HFF-Myc (cell line): ENCODE measurements at places on chromosomes 2 and 18.
A peak's percentile ranks its signal among the peaks of the same experiment; 100 is the strongest.

GRCh38 chr2:222992137-222992536 is 59.9 kb upstream of the KCNE4 start:
- DNase-seq: no peak

DNA sequence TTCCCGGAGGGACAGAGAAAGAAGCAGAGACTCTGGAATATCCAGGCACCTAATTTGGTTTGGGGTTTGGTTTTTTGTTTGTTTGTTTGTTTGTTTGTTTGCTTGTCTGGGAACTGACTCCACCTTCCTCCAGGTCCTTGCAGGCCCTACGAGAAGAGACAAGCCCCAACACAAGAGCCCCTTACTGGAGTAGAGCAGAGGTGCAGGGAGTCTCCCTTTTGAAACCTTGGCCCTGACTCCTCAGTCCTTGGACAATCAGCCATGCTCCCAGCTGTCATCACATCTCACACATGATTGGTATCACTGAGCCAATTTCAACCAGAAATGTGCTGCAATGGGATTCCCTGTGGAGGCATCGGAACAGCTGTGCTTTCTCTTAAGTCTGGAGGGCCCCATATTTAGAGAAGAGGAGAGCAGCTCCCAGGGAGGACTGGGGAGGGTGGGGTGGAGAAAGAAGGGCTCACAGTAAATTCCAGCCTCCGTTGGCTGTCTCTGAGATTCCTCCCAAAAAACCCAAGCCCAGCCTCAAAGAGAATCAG is 279.9 kb upstream of the NCKAP5 start:
- no peak for DNase-seq

GRCh38 chr2:49189512-49190225 is 35.4 kb upstream of the FSHR start:
- DNase-seq: no peak

DNA sequence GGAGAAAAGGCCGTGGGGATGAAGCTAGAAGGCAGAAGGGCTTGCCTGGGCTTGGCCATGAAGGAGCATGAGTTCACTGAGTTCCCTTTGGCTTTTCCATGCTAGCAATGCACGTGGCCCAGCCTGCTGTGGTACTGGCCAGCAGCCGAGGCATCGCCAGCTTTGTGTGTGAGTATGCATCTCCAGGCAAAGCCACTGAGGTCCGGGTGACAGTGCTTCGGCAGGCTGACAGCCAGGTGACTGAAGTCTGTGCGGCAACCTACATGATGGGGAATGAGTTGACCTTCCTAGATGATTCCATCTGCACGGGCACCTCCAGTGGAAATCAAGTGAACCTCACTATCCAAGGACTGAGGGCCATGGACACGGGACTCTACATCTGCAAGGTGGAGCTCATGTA is 2.9 kb downstream of the CTLA4 start:
- DNase-seq: no peak

- DNase-seq: no peak
Observed at GRCh38 chr2:151481744-151482143, 72.0 kb downstream of the RIF1 start.

DNA sequence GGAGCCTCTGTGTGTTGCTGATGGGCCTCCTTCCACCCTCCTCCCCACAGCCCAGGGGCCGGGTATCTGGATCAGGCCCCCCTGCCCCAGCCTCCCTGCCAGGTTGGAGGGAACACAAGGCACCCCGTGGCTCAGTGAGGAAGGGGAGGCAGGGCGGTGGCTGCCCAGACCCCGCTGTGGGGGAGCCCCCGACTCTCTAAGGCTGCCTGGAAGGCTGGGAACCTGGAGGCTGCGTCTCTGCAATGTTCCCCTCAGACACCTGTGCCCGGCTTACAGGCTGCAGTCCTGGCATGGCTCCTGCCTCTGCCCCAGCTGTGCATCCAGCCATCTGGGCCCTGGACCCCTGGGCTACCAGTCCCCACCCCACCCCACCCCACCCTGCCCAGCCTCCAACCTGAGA is 438 bp upstream of the MAB21L4 start:
- DNase-seq: no peak

DNA sequence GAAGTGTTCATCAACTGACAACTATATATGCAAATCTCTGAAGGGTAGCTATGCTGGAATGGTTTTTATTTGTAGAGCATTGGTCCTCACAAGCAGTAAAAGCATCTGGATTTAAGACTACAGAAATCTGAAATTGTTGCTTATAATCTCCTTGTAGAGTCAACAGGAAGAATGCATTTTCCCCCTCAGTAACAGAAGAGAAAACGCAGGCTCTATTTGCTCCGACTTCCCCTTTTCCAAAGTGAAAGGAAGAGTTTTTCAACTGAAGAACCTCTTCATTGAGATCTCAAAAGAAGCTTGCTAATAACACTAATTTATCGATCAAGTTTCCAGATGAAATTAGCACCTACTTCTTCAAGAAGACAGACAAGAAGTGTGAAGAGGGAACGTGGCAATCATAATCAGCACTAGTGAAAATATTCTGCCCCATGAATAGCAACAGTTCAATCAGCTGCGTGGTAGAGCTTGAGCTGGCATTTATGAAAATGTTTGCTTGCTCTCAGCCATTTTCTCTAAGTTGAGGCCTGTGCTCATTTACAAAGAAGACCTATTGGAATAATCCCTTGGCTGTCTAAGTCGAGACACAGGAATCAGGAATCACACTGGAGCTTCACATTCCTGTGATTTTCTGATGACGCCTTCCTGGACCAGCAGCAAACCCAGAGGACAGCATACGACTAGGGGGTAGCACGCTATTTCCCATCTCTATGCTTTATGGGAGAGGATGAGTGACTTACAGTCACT is 43.7 kb downstream of the TGIF1 start:
- no peak for DNase-seq

- peak; percentile 2 for DNase-seq
Observed at GRCh38 chr2:102664471-102664909, 45.1 kb downstream of the SLC9A2 start.

DNA sequence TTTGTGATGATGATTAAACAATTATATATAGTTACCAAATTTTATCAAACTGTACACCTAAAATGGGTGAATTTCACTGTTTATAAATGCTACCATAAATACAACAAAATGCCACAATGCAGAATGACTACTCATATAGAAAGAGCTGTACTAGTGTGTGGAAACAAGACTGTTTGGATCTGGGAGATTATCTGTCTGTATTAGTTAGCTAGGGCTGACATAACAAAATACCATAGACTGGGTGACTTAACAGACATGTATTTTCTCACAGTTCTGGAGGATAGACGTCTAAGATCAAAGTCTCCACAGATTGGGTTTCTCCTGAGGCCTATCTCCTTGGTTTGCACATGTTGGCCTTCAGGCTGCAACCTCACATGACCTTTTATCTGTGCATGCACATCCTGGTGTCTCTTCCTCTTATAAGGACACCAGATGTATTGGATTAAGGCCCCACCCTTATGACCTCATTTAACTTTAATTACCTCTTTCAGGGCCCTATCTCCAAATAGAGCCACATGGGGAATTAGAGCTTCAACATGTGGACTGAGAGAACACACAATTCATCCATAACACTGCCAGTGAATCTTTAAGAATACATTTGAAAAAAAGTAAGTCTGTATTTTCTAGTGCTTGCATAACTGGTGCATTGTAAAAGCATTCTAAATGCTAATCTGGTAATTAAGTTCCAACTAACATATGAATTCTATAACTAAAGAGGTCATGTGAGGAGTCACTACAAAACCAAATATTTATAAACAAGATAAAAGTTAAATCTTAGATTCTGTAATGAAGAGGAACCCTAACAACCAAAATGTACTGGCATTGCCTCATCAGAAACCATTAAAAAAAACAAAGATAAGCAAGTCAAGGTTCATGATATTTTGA is 699.6 kb downstream of the NYAP2 start:
- DNase-seq: no peak

DNA sequence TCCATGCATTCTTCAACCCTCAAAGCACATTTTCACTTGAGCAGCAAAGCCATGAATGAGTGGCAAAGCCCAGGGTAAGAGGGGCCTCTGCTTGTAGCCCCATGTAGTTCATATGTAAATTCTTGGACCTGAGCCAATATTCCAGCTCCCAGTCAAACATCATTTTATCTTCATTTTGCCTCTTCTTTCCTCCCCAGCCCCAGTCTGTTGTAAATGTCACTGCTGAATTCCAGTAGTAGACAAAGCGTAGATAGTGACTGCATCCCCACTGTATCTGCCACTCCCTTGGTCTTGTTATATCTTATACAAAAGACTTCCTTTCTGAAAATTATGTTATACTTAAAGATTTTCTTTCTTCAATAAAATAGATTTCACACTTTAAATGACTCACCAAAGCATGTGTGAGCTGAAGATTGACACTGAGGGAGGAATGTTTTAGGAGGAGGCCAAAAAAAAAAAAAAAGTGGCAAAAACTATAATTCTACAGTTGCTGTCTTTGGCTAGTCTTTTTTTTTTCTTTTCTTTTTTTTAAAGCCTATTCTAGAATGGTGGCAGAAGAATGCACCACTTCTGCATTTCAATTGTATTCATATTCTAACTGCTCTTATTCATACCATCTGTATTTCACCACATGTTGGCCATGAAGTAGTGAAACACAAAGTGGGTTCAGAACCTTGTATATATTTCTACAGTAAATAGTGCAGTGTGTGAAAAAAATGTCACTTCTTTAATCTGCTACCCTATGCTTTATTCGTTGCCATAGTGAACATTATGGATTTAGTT is 306.1 kb downstream of the CPS1 start:
- DNase-seq: no peak

- DNase-seq: no peak
Observed at GRCh38 chr18:2985628-2986027, 27.3 kb downstream of the LPIN2 start.

- DNase-seq: no peak
Observed at GRCh38 chr2:142075826-142076225, 55.0 kb downstream of the LRP1B start.

- DNase-seq: no peak
Observed at GRCh38 chr2:11196246-11196645, 41.0 kb downstream of the SLC66A3 start.

GRCh38 chr2:162890690-162891311 is 52.2 kb upstream of the KCNH7 start:
- DNase-seq: peak; percentile 9

GRCh38 chr18:5207471-5208150 is 10.6 kb upstream of the AKAIN1 start:
- DNase-seq: no peak

GRCh38 chr2:165969227-165969626 is 15.7 kb upstream of the TTC21B start:
- DNase-seq: no peak

DNA sequence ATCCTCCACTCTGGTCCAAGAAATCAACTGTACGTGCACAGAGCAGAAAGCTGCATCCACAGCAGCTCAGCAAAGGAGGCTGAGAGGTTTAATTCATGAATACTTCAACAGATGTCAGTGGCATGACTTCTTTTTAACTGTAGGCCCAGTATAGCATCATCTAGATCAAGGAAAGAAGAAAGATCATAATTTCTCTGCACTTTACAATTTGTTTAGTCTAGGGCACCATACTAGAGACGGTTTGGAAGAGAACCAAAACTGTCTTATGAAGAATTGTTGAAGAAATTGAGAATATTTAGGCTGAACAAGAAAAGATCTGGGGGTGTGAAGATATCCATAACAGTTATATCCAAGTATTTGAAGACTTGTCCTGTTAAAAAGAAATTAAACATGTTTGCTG is 30.5 kb upstream of the MAP3K20 start:
- no peak for DNase-seq

DNA sequence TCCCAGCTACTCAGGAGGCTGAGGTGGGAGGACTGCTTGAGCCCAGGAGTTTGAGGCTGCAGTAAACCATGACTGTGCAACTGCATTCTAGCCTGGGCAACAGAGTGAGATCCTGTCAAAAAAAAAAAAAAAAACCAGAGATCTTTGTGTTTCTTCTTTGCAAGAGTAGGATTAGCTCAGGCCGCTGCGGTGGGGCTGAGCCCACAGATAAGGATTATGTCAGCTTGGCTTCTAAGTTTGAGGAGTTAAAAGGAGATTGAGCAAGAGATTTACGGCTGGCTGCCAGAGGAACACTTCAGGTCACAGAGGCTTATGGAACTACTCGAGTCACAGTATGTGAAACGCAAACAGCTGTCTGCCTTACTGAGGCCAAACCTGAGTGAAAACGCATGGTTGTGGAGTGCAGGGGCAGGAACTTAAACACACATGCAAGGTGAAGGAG is 146.7 kb upstream of the L3MBTL4 start:
- DNase-seq: no peak

- DNase-seq: no peak
Observed at GRCh38 chr18:14927701-14928100, 179.7 kb downstream of the ANKRD30B start.

DNA sequence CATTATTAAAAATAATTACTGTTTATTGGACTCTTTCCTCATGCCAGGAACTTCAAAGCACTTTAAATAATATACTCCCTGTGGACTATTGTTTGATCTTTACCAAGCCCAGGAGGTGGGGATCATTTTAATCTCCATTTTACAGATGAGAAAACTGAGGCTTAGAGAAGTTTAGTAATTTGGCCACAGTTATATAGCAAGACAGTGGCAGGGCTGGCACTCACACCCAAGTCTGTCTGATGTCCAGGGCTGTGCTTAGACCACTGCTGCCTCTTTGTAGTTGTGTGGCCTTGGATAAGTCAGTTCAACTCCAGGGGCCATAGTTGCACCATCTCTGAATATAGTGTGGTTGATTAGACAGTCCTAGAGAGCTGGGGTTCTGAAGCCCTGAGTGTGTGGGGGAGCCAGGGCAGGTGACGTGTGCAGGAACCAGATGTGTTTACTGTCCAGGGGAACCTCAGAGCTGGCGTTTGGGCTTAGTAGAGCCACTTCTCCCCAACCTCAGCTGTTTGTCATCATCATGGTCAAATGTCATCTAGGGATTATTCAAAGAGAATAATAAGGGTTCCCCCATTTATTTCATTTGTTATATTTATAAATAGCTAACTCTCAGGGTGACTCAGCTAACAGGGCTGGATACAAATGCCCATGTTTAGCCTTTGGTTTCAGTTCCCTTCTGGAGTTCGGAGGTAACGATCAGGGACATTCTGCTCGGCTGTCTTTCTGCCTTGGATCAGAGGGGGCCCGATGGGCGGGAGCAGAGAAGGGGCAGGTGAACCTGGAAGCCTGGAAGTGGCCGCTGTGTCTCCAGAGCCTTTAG is 68.0 kb downstream of the BOLA3 start:
- no peak for DNase-seq

GRCh38 chr2:222919841-222920526 is 59.1 kb downstream of the ACSL3 start:
- peak; percentile 65 for DNase-seq

- peak; percentile 47 for DNase-seq
Observed at GRCh38 chr2:9699139-9700108, 68.6 kb upstream of the YWHAQ start.

GRCh38 chr2:183011743-183012142 is 26.5 kb downstream of the NCKAP1 start:
- no peak for DNase-seq

- no peak for DNase-seq
Observed at GRCh38 chr2:132009177-132009873, 152.4 kb downstream of the ANKRD30BL start.
